Left renal pelvis (tissue), 4 donors: ENCODE measurements at places on chromosomes 1 and 21.
A peak's percentile ranks its signal among the peaks of the same experiment; 100 is the strongest.

GRCh38 chr1:24275510-24275909 lies 43.6 kb upstream of the GRHL3 start:
- DNase-seq: no peak

DNA sequence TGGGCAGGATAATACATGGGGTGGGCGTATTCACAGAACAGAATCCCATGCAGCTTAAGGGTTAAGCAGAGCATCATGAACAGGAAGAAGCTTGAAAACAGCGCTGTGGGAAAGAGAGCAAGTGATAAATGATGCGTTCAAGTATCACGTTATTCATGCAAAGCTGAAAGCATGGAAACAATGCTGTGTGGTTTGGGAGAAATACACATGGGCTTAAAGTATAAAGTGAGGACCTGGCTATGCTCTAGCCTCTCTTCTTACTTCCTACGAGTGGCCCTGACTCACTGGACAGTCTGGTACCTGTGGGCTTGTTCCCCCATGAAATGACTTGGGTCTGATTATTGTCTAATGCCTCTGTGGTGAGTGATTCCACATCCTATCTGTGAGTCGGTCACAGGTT lies 25.7 kb downstream of the TMPRSS2 start:
- DNase-seq: no peak

GRCh38 chr1:232748910-232749368 lies 56.3 kb upstream of the MAP10 start:
- no peak for DNase-seq

- DNase-seq: no peak
These were observed 26.7 kb upstream of the MYSM1 start for GRCh38 chr1:58726581-58726980.

DNA sequence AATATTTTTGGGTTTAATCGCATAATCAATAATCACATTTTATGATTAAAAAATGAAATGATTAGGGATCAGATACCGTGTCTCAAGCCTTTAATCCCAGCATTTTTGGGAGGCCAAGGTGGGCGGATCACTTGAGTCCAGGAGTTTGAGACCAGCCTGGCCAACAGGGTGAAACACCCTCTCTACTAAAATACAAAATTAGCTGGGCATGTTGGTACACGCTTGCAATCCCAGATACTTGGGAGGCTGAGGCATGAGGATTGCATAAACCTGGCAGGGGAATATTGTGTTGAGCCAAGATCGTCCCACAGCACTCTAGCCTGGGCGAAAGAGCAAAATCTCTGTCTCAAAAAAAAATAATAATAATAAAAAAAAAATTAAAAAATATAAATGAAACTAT lies 1581.4 kb downstream of the KCNT2 start:
- DNase-seq: no peak

GRCh38 chr1:194442901-194443575 lies 1256.6 kb upstream of the B3GALT2 start:
- DNase-seq: no peak

DNA sequence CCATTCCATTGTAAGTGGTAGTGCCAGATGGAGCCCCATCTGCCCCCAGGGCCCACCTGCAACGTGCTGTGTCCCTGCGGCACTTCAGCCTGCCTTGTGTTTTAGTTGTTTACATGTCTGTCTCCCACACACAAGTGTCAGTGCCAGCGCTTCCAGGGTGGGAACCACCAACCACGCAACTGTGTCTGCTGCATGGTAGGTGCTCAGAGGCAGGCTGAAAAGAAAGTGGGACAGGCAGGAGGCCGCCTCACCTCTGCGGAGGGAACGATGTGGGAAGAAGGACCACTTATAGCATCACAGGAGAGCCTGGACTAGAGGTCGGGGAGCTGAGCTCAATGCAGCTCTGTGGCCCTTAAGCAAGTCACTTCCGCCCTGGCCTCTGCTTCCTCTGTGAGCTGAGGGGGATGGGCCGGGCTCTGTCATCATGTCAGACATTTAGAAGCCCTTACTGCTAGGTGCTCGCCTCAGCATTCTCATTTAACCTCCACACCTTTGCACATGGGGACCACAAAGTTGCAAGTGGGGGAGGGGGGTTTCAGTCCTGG lies 17.9 kb downstream of the SLC9A1 start:
- DNase-seq: no peak

DNA sequence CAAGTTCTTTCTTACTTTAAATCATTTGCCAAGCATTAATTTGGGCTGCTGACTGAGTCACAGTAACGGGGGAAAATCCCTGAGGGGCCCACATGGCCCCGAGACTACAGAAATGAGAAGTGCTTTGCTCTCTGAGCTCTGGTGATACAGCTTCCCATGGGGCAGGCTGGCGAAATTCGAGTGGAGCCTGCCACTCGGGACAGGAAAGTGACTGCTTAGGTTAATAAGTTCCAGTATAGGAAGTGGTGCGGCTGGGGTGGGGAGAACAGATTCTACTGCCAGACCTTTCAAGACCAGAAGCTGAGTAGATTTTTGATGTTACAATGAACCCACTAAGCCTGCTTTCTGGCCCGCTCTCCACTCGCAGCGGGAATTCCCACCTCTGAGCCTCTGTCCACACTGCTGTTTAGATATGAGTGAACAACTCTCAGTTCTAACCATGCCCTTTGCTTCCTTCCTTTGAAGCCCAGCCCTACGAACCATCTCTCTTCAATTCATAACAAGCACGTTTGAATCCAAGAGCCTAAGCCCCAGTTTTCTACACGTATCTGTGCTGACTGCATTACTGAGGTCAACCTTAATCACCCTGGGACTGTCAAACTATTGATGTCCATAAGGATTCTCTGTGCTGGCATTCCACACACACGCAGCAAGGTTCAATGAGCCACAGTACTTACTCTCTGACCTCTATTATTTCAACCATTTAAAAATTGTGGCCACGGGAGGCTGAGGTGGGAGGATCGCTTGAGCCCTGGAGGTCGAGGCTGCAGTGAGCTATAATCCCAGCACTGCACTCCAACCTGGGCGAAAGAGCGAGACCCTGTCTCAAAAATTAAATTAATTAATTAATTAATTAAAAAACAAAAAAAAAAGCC lies 9.6 kb downstream of the ZBTB17 start:
- DNase-seq: no peak

DNA sequence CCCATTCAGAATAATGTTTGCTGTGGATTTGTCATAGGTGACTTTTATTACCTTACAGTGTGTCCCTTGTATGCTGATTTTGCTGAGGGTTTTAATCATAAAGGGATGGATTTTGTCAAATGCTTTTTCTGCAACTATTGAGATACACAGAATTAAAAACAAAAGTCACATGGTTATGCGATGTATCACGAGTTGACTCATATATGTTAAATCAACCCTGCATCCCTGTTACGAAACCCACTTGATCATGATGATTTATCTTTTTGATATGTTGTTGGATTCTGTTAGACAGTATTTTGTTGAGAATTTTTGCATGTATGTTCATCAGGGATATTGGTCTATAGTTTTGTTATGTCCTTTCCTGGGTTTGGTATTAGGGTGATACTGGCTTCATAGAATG lies 10.7 kb upstream of the OR2T34 start:
- no peak for DNase-seq

GRCh38 chr1:111484391-111485026 lies 10.7 kb downstream of the C1orf162 start:
- no peak for DNase-seq

DNA sequence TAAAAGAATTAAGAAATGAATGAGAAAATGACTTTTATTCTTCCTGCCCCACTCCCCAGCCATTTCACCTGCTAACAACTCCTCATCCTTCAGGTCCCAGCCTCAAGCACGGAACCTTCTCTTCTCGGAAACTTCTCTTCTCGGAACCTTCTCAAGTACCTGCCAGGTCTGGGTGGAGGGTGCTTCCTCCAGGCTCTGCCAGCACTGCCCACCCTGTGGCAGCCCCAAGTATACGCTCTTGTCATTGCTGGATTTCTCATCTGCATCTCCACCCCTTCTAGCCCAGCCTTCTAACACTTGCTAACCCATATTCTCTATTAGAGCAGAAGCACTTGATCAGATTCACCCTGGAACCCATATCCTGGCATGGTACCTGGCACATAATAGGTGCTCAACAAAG lies 3.9 kb upstream of the IFFO2 start:
- no peak for DNase-seq

- no peak for DNase-seq
These were observed 13.9 kb downstream of the COL9A2 start for GRCh38 chr1:40303051-40303771.

GRCh38 chr1:226128487-226129075 lies 58.0 kb downstream of the ACBD3 start:
- no peak for DNase-seq

- no peak for DNase-seq
These were observed 29.1 kb downstream of the SMYD2 start for GRCh38 chr1:214310010-214310409.

GRCh38 chr1:51421964-51422363 lies 91.6 kb upstream of the TTC39A start:
- peak; percentile 40 for DNase-seq

GRCh38 chr21:42299324-42300044 lies 15.7 kb downstream of the TFF3 start:
- DNase-seq: no peak
